ENCODE measurements at places on chromosomes 1 and 21.

DNA sequence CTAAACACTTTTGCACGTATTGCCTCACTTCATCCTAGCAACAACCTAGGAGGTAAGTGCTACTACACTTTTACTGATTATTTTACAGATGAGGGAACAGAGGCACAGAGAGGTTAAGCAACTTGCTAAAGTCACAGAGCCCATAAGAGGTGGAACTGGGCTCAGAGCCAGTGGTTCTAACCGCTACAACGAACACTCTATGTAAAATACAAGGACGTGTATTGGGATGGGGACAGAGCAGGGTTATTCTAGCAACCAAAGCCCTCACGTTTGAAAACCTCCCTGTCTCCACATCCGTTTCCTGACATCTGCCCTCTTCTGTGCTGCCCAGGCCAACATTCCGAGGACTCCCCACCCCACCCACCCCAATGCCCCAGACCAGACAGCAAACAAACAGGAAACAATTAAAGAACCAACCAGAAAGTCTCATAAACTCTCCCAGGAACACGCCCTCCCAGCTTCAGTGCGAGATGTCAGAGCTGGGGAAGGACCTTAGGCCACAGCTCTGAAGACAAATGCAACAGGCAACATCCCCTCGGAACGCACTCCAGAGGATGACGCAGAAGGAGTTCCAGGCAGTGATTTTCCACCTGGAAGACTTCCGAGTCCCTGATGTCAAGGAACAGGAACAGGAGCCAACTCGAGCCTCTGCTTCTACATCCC is 41.1 kb downstream of the GLIS1 start:
- DNase-seq, result no peak

- DNase-seq, result no peak
These were observed 4.3 kb downstream of the EPS15 start for GRCh38 chr1:51514733-51515132.

DNA sequence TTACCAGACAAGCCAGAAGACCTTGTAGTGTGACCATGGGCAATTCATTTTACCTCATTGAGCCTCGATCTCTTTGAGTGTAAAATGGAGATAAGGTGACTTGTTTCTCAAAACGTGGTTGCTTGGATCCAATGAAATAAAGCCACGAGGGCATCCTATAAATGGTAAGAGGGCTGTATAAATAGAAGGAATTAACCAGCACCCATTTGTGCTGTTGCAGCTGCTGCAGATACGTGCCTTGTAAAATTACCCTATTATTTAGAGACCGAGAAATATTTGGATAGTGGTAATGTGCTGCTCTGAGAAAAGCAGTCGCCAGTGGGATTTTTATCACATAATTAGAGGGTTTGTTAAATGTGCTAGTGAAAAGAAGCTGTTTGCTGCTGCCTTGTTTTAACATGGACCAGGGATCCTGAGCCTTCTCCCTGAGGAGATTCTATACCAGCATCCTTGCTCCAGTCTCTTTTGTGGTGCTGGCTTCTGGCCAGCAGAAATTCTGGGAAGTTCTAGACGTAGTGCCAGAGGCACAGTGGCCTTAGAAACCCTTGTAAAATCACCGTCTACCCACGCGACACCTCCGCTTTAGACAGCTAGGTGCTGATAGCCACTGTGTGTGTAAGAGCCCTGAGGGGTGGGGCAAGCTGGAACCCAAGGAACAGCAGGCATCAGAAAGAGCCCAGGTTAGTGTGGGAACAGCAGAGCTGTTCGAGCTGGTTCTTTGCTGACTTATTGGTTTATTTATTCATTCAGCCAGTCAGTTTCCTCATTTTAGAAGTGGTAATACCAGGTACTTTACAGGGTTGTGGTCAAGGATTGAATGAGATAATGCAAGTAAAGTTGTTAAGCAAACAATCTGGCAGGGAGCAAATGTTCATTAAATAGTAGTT is 137.5 kb downstream of the NOS1AP start:
- no peak for DNase-seq

GRCh38 chr1:83829106-83829505 is 169.8 kb downstream of the TTLL7 start:
- DNase-seq, result no peak

GRCh38 chr1:170623171-170623570 is 40.8 kb upstream of the PRRX1 start:
- DNase-seq, result no peak

GRCh38 chr1:3633344-3634058 is 8.7 kb downstream of the TPRG1L start:
- DNase-seq, result no peak
